ENCODE measurements at places on chromosomes 7 and 10.

GRCh38 chr10:52853704-52854103 is 81.1 kb upstream of the MBL2 start:
- no peak for DNase-seq

DNA sequence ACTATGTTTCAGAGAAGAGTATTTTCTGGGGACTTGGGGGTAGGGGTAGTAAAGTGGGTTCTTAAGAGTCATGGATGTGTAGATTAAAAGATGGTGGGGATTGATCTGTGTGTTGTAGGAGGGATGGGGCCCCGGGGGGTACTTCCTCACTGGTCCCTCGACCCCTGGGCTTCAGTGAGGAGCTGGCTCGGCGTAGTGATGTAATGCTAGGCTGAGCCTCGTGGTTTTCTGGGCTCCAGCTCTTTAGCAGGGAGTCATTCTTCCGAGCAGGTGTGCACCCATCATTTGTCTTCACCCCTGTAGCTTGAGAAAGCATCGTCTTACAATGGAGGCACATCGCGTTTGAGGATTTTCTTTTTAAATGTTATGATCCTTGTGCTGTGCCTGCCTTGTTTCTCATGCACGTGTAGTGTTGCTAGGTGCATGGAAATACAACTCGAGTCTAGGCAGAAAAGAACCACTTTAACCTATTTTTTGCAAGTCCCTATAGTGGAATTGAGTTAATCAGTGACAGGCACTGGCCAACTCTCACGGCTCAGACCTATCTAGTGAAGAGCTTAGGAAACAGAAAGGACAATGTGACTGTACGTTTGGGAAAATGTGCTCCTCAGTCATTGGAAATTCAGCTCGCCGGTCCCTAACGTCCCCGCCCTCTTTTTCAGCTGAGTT is 106.1 kb upstream of the BTBD16 start:
- DNase-seq = no peak

GRCh38 chr7:64266341-64266919 is 38.2 kb downstream of the ZNF679 start:
- DNase-seq = no peak

DNA sequence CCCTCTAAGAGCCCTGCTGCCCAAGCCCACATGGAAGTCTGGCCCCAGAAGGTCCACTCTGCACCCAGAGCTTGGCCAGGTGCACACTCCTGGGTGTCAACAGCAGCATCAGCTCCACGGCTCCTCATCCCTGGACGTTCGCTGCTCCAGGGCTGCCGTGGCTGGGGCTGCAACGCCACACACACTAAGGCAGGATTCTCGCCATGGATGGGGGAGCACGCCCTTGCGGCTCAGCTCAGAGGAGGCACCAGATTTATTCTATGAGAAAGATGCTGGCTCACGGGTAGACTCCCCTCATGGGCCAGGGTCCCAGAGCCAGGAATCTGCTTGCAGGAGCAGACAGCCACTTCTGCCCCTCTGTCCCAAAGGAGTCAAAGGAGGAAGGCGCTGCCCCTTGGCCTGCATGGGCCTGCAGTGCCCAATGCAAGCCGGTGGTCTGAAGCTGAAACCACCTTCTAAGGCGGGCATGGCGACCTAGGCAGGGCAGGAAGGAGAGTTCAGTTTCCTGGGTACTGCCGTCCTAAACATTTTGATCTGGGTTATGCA is 42.1 kb downstream of the CFAP46 start:
- DNase-seq = no peak

GRCh38 chr7:117085275-117085674 is 132.0 kb downstream of the ST7 start:
- no peak for DNase-seq

DNA sequence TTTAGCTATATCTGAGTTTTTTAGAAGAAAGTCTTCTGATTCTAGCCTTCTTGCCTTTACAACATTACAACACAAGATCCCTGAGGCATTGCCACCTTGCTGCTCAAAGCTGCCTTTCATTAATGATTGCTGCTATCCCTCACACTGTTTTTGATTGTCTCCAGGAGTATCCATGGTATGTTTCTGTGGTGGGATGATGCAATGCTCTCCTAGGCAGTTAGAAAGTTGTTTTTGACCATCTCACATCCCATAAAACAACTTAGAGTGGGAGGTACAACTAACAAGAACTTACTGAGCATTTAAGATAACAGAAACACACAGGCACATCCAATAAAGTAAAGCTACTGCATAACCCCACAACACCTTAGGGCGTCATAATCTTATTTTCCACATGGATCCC is 1156.0 kb upstream of the LRRTM3 start:
- DNase-seq = no peak

GRCh38 chr7:101271021-101271420 is 26.1 kb upstream of the FIS1 start:
- DNase-seq = no peak

GRCh38 chr7:75809396-75809795 is 4.2 kb downstream of the CCL24 start:
- no peak for DNase-seq

- DNase-seq = no peak
These were observed 258.8 kb upstream of the CTBP2 start for GRCh38 chr10:125419146-125419545.

- DNase-seq = no peak
These were observed 234.6 kb upstream of the CCDC6 start for GRCh38 chr10:60140651-60141632.

GRCh38 chr7:35617041-35617440 is 77.9 kb downstream of the HERPUD2 start:
- DNase-seq = no peak

GRCh38 chr10:87060280-87060928 is 34.2 kb downstream of the GLUD1 start:
- DNase-seq = no peak

GRCh38 chr10:103767756-103768155 is 87.6 kb downstream of the SH3PXD2A start:
- DNase-seq = no peak
